ENCODE measurements at places on chromosomes 12 and 14.

- DNase-seq, result no peak
These were observed 57.4 kb downstream of the ATP2B1 start for GRCh38 chr12:89651192-89651591.

GRCh38 chr12:103645202-103645601 lies 58.1 kb downstream of the STAB2 start:
- DNase-seq, result no peak

GRCh38 chr12:53956914-53957536 lies 2.3 kb downstream of the HOXC12 start:
- DNase-seq, result no peak

GRCh38 chr14:80446356-80446755 lies 235.1 kb upstream of the DIO2 start:
- no peak for DNase-seq

GRCh38 chr14:61399365-61399764 lies 78.0 kb downstream of the PRKCH start:
- DNase-seq, result no peak

DNA sequence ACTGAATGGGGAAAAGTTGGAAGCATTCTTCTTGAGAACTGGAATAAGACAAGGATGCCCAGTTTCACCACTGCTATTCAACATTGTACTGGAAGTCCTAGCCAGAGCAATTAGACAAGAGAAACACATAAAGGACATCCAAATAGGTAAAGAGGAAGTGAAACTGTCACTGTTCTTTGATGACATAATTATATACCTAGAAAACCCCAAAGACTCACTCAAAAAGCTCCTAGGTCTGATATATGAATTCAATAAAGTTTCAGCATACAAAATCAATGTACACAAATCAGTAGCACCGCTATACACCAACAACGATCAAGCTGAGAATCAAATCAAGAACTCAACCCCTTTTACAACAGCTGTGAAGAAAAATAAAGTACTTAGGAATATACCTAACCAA lies 157.3 kb upstream of the DDHD1 start:
- no peak for DNase-seq

GRCh38 chr12:93757792-93758694 lies 80.9 kb downstream of the CRADD start:
- no peak for DNase-seq

DNA sequence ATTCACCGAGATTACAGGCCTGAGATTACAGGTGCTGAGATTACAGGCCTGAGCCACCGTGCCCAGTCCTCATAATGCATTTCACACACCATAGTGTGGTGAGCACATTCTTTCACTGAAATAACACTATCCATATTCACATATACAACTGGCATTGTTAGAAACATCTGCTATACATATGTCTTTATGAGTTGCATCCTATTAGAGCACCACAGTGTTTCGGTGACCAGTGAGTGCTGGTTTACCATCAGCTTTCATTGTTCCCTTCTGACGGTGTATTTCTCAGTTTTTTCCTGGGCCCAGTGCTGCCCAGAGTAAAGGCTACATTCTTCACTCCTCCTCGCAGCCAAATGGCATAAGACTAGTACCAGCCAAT lies 96.2 kb upstream of the FGD4 start:
- no peak for DNase-seq

- no peak for DNase-seq
These were observed 194.4 kb upstream of the CRY1 start for GRCh38 chr12:107287436-107288413.

DNA sequence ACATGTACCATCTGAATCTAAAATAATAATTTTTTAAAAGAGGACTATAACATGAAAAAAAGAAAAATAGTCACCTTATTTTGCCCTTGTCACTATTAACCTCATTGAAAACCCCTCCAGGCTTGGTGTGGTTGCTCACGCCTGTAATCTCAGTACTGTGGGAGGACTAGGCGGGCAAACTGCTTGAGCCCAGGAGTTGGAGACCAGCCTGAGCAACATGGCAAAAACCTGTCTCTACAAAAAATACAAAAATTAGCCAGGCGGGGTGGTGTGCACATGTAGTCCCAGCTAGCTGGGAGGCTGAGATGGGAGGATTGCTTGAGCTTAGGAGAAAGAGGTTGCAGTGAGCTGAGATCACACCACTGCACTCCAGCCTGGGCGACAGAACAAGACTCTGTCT lies 126.3 kb upstream of the KRAS start:
- no peak for DNase-seq

DNA sequence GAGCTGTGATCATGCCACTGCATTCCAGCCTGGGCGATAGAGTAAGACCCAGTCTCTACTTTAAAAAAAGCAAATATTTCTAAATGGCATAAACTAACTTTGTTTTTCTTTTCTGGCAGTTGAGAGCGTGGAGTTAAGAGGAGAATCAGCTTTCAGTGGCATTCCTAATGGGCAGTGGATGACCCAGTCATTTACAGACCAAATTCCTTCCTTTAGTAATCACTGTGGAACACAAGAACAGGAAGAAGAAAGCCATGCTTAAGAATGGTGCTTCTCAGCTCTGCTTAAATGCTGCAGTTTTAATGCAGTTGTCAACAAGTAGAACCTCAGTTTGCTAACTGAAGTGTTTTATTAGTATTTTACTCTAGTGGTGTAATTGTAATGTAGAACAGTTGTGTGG lies 21.2 kb downstream of the TDG start:
- no peak for DNase-seq

GRCh38 chr12:53299101-53299453 lies 418 bp upstream of the MYG1 start:
- no peak for DNase-seq

DNA sequence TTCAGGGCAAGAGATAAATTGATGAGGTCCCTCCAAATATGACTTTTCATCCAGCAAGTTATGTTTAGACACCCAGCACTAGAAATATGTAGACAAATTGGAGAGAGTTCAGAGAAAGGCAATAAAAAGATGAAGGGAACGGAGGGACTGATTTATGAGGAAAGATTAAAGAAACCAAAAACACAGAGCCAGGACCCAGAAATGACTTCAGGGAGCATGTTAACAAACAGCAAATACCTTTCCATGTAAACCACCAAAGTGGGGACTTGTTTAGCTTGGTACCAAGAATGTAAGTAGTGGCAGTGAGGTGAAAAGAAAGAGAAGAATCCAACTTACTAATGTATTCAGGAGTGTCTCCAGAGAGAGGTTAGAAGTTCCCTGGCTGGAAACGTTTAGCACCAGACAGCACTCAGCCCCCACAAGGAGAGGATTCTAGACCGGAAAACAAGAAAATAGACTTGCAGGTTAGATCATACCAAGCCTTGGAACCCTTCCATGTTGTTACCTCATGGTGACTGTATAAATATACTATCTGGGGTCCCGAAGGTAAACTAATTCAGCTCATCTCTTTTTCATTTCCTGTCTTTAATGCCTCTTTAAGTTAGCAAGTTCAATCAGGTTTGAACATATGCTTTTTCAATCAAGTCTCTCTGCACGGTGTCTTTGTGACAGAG lies 79.2 kb downstream of the TBC1D30 start:
- no peak for DNase-seq

DNA sequence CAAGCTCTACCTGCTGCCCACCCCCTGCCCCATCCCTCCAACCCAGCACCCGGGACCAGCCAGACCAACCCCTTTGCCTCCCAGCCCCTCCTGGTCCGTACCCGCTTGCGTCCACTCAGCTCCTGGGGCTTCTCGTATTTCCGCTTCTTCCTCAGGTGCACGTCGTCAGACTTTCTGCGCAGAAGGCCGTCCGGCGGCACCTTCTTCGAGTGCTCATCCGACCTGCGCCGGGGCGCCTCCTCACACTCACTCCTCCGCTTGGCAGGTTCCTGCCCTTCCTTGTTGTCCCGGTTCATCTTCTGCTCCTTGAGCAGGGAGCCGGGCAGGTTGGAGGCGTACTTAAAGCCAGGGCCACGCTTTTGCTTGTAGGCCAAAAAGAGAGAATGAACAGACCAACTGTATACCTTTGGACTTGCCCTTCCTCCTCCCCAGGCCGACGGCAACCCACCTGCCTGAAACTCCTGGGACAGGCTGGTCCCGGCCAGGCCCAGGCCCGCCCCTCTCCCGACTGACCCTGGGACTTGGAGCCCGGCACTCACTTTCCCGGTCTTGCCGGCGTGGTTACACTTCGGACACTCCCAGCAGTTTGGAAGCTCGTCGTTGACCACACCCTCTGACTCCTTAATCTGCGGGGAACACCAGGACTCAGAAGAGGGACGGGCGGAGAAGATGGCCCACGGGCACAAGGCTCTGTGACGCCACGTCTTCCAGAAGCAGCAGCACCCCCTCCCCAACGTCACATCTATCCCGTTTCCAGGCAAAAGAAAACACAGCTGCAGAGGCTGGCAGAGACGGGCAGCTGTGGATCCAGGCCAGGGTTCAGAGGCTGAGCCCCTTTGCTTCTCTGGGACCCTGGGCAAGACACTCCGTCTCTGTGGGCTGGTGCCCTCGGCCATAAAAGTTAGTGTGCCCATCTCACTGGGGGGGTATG lies 44.3 kb downstream of the RNF34 start:
- DNase-seq, result no peak

DNA sequence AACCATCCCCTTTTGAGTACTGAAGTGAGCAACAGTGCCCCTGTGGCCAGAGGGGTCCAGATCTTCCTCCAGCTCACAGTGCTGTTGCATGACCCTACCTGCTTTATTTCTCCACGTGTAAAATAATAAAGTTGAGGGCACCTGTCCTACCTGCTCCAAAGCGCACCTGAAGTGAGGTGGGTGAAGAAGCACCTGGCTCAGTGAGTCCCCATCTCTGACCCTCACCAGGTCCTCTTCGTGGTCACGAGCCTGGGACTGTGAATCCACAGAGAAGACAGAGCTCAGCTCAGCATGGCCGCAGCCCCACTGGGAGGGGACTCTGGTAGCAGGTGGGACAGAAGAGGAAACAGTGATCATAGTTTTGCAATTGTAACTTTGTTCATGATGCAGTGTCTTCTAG lies 976.7 kb upstream of the TMEM132C start:
- DNase-seq, result no peak

DNA sequence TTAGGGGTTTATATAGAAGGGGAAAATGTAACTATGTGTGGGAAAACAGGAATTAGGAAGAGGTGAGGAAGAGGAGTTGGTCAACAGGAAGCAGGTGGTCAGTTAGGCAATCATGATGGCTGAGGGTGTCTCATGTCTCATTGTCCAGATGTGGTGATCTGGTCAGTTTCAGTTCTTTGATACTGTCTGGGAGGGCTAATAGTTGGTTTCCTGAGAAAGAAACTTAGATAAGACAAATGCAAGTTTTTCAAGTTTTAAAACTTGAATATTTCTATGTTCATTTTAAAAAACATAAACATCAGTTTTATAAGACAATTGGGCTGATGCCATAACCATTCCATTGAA lies 1121.8 kb upstream of the USP15 start:
- DNase-seq, result no peak

DNA sequence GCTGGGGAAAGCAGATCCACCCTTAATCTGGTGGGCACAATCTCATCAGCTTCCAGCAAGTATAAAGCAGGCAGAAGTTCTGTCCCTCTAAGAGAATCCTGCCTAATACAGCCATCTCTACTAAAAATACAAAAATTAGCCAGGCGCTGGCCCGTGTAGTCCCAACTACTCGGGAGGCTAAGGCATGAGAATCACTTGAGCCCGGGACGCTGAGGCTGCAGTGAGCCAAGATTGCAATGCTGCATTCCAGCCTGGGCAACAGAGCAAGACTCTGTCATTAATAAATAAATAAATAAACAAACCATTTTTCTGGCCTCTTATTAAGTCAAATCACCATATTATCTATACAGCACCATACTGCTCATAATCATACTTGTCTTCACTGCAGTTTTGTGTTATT lies 111.2 kb downstream of the MED13L start:
- DNase-seq, result no peak

- DNase-seq, result no peak
These were observed 53.4 kb upstream of the DIO2 start for GRCh38 chr14:80264702-80265101.

DNA sequence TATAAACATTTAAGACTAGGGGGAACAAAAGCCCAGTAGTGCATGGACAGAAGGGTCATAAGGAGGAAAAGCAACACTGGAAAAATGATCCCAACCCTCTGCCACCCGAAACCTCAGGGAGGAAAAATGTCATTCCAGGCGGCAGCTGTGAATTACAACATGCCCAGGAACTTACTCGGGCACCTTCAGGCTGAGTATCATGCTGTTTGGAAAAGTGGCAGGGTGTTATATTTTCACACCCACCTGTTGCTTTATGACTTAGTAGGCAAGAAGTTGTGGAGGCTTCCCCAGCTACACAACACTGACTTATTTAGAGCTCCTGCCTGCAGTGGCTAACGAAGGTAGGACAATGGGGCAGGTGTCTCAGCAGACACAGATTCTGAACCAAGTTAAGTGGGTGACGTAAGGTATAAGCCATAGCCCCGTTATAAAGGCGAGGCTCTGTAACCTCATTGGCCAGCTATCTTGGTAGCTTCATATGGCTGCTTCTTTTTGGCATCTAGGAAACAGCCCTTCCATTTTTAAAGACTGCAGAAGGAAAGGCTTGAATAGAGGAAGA lies 96.1 kb upstream of the IFNG-AS1 start:
- DNase-seq, result no peak

DNA sequence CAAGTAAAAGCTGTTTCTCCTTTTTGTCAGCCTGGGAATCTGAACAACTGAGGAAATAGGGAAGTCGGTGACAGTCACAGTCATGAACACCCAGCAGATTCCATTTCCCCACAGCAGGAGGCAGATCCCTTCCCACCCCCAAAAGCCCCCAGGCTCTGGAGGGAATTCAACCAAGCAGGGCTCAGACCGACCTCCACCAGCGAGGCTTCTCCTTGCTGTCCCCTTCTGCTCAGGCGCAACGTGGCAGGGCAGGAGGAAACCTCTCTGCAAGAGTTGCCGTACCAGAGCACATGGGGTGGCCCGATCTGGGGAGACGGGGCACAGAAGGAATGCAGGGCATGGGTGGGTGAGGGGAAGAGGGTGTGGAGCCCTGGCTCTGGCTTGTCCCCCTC lies 319 bp downstream of the GALNT6 start:
- DNase-seq, result no peak

DNA sequence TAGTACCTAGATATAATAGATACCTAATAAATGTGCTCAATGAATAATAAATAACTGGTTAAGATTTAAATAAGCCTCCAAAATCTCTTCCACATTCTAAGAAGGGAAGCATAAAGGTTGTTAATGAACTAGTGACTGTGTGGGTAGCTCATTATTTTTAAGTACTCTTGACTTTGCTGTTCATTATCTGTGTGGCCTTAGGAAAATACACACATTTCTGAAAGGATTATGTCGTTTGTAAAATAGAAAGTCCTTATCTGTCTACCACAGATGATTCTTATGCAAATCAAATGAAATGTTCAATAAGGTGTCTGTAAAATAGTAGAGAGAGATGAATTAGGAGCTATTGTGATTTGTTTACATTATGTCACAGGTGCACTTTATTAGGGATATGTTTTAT lies 119.5 kb downstream of the LRRK2 start:
- no peak for DNase-seq

- no peak for DNase-seq
These were observed 157.2 kb downstream of the ANO2 start for GRCh38 chr12:5787828-5788227.

DNA sequence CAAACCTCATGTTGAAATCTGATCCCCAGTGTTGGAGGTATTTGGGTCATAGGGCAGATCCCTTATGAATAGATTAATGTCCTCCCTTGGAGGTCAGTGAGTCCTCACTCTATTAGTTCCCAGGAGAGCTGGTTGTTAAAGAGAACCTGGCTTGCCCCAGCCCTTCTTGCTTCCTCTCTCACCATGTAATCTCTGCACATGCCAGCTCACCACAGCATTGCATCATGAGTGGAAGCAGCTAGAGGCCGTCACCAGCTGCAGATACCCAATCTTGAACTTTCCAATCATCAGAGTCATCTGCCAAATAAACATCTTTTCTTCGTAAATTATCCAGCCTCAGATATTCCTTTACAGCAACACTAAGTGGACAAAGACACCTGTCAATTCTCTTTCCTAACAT lies 161.8 kb upstream of the IGF1 start:
- no peak for DNase-seq
